A549 treated with DMSO at 1 μM for 4 hours (cell line): ENCODE measurements at places on chromosomes 6 and 20. TPM values are rescaled to one million over a fixed set of nuclear protein-coding genes. Genes with fewer than 3 reads are reported as not detected.

Gene PI3
- total RNA-seq, result 2.3 to 4.5 TPM (median 3.2 TPM) in 5 replicates

Gene POPDC3
- total RNA-seq, result 27.8 to 31.2 TPM (median 30.3 TPM) in 5 replicates

Gene SNAP25
- total RNA-seq, result 16.7 to 22.0 TPM (median 18.6 TPM) in 5 replicates

Gene ENTPD6
- 86.9 to 108 TPM (median 97.2 TPM) in 5 replicates for total RNA-seq

Gene OLIG3
- total RNA-seq, result not detected in 5 replicates

Gene NINL
- 11.7 to 14.6 TPM (median 11.9 TPM) in 5 replicates for total RNA-seq

Gene NNAT
- not detected in 5 replicates for total RNA-seq

Gene CAP2
- 13.1 to 15.9 TPM (median 14.3 TPM) in 5 replicates for total RNA-seq

Gene ASIP
- total RNA-seq, result not detected in 5 replicates

Gene PRSS16
- 2.5 to 4.0 TPM (median 3.3 TPM) in 5 replicates for total RNA-seq

Gene RBM39
- total RNA-seq, result 170 to 198 TPM (median 178 TPM) in 5 replicates

Gene MATN4
- total RNA-seq, result 0.09 to 0.14 TPM (median 0.13 TPM) in 4 of 5 replicates, not detected in the other

Gene IMPG1
- not detected in 5 replicates for total RNA-seq

Gene FOXF2
- total RNA-seq, result 18.6 to 24.9 TPM (median 22.4 TPM) in 5 replicates

Gene SLC2A10
- total RNA-seq, result not detected in 5 replicates
